ENCODE measurements at places on chromosomes 5 and 9.

GRCh38 chr5:488241-488640 is 36.0 kb downstream of the SLC9A3 start:
- no peak for DNase-seq

DNA sequence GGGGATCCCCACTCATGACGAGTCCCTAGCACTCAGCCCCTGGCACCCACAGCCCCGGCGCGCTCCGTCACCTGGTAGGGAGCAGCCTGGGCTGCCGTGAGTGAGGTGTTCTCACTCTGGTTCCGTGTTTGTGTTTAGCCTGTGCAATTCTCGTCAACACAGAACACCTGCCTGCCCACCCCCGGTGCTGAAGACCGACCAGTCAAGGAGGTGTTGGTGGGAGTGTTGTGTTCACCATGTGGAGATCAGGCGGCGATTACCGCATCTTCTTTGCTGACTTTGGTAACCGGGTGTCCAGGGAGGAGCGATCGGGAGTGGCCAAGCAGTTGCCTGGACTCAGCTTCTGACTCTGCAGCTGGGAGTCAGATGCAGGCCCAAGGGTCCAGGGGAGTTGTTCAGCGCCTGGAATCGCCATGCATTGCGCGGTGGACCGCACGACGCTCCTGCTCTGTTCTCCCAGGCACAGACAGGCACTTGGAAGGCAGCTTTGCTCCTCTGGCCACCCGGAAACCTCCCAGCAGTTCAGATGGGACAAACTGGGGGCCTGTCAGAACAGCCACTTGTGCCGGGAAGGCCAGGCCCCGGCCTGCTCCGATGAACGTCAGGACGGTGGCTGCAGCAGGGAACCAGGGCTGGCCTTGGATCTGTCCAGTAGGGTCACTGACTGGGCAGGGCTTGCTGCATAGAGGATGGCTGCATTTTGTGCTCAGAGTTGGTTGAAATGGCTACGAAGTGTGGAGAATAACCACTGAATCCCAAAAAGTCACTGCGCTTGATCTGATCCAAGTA is 28.2 kb downstream of the EXOC3 start:
- peak; percentile 2 for DNase-seq

DNA sequence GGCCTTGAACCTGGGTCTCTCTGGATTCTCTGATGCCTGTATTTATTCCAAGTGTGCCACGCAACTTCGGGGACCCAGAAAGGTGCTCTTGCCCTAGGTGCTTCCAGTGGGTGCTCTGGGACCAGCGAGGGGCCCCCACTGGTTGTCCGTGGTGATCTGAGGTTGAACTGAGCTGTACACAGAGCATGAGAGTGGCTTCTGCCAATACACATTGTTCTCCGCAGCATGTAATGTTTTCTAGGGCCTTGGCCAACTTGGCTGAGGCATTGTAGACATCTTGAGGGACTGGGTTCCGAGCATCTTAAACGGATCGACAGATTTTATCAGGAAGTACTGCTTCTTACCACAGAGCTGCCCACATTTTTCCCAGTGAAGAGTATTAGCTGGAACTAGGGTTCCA is 117.9 kb downstream of the MTX3 start:
- no peak for DNase-seq

- no peak for DNase-seq
Measured at GRCh38 chr5:145347026-145347616, 488.0 kb downstream of the PRELID2 start.

DNA sequence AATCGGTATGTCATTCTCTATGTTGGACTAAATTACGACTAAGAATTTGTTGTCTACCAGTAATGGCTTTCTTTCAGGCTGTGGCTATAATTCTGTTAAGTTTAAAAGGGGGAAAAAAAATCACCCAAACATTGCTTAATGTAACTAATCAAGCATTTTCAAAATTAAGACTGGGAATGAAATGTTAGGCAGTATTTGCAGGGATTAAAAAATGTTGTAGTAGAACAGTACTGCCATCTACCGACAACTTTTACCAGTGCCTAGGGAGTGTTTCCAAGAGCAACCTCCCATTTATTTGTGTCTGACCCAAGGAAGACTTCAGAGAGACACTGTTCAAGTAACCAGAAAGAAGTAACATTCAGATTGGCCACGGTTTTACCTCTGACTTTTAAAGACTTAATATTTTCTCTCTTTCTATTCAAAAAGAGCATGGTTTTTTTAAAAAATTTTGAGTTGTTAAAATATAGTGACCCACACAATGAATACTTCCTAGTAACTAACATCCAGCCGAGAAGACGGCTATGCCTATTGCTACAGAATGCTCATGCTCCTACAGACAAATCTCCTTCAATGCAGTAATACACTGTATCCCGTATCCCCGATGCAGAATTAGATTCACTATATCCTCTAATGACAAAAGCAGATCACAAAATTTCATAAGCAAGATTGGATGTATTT is 92.4 kb downstream of the ARL15 start:
- DNase-seq, result no peak

- no peak for DNase-seq
Measured at GRCh38 chr5:9957214-9957613, 292.5 kb downstream of the ATPSCKMT start.

GRCh38 chr5:21918451-21918850 is 934.7 kb downstream of the CDH12 start:
- DNase-seq, result no peak

DNA sequence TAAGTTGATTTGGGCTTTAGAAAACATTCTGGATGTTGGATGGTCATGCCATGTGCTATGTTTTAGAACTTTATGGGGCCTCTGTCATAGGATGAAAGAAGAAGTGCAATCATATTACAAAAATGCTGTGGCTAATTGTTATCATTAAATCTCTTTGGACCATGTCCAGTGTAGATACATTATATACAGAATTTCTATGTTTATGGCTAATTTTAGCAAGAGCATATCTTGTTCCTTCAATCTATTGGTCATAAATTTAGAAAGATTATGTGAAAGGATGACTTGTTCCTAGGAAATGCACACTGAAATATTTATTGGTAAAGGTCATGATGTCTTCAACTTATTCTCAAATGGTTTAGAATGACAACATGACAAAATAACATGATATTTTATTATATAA is 42.4 kb upstream of the ELL2 start:
- no peak for DNase-seq

- no peak for DNase-seq
Measured at GRCh38 chr5:18119156-18119785, 485.0 kb downstream of the TAF11L14 start.

DNA sequence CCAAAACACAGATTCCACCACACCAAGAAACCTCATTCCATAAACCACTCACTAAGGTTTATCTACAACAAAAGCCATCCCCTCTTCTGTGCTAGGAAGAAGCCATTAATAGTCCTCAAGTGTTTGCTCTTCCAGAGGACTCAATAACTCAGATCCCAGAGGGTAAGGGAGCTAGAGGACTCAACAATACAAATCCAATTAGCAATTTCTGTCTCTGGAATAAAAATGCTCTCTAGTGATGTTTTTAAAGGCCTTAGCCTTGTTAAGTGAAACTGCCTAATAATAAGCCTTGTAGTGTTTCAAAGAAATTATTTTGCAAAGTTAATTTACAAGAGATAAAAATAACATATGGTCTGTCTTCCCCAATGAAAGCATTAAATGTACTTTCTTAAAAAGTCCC is 942.4 kb downstream of the CDH12 start:
- no peak for DNase-seq

DNA sequence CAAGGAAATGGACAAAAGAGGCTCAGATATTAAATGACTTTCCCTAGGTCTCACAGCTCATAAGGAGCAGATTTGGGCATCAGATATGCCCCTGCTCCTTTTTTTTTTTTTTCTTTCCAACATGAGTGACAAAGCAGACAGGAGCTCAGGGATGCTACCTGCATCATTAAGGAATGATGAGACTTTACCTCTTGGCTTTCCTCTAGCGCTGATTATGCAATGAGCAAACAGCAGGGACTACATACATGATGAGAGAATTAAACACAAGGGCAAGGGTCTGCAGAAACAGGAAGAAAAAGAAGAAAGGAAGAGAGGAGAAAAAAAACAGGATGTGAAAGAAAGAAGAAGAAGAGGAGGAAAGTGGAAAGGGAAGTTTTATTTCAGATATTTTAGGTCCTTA is 179.9 kb downstream of the PPP2R2B start:
- no peak for DNase-seq

DNA sequence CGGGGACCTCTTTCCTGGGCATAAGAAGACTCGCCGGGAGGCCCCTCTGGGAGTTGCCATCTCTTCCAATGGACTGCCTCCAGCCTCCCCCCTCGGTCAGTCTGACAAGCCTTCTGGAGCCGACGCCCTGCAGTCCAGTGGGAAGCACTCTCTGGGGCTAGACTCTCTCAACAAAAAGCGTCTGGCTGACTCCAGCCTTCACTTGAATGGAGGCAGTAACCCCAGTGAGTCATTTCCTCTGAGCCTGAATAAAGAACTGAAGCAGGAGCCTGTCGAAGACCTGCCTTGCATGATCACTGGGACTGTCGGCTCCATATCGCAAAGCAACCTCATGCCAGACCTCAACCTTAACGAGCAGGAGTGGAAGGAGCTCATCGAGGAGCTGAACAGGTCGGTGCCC is 28.4 kb upstream of the LTC4S start:
- DNase-seq, result no peak

DNA sequence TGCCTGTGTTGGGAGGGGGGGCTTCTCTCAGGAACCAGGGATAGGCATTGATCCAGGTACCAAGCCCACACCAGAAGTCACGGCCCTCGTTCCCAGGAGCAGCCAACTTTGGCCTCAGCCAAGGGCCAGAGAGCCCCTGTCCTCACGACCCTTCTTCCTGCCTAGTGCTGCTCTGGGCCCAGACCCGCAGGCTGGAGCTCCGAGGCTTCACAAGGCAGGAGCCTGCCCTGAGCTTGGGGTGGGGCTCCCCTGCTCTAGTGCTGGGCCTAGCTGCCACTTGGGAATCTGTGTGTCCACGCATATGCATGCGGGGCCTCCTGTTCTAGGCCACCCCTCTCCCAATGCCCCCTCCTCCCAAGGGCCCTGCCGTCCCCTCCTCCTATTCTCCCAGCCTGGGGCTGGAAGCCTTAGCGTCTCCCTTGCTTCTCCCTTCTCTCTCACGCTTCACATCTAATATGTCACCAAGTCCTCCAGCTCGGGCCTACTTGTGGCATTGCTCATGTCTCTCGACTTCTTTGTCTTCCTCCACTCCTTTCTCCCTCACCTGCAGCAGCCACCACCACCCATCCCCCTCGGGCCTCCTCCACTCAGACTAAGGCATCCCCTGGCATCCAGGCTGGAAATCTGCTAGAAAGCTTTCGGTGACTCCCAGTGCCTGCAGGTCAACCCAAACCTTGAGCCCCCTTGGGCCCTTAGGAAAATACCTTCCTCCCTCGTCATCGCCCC is 3.4 kb downstream of the UNC5A start:
- no peak for DNase-seq

DNA sequence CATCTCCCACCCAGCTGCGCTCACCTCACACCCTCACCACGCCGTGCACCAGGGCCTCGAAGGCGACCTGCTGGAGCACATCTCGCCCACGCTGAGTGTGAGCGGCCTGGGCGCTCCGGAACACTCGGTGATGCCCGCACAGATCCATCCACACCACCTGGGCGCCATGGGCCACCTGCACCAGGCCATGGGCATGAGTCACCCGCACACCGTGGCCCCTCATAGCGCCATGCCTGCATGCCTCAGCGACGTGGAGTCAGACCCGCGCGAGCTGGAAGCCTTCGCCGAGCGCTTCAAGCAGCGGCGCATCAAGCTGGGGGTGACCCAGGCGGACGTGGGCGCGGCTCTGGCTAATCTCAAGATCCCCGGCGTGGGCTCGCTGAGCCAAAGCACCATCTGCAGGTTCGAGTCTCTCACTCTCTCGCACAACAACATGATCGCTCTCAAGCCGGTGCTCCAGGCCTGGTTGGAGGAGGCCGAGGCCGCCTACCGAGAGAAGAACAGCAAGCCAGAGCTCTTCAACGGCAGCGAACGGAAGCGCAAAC is 1.1 kb downstream of the POU4F3 start:
- no peak for DNase-seq

GRCh38 chr9:19173598-19174125 is 46.4 kb upstream of the PLIN2 start:
- no peak for DNase-seq

DNA sequence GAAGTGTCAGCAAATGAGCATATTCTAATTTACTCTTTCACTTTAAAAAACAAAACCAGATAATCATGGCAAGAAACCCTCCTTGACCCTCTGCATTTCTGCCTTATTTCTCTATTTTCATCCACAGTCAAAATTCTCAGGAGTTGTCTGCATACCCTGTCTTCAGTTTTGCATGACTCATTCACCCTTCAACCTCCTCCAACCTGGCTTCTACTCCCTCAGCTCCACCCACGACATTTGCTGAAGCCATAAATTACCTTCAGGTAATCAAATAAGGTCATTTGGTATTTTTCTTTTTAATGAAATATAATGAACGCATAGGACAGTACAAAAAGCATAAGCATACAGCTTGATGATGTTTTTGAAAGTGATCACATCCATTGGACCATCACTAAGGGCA is 27.8 kb upstream of the SH3GL2 start:
- no peak for DNase-seq

DNA sequence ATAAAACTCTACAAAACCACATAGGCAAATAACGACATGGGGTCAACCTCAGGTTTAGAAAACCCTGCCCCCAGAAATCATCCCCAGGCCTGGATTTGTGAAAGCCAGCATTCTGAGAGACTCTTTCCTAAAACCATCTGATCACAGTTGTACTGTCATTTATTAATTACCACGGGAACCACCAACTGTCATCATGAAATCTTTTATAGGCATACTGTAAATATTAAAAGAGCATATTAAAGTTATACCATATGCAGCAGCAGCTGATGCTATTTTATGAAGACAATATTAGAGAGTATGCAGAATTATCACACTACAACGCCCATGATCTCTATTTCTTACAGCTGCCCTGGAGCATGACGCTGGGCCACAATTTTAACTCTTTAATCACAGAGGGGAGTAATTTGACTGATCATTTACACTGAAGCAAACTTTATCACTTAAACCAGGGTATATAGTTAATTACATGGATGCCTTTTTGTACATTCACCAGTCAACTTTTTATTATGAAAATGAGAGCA is 9.0 kb upstream of the ZDHHC21 start:
- no peak for DNase-seq

GRCh38 chr9:73347720-73348119 is 196.1 kb downstream of the ANXA1 start:
- no peak for DNase-seq

DNA sequence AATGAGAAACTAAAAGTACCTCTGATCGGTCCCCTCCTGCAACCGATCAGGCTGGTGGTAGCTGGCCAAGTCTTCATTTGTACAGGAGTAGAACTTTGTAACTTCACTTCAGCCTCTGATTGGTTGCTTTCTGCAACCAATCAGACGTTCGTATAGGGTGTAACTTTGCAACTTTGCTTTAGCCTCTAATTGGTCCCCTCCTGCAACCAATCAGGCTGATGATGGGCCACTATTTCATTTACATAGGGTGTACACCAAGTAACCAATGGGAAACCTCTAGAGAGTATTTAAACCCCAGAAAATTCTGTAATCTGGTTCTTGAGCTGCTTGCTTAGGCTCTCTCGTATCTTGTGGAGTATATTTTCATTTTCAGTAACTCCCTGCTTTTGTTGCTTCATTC is 445.5 kb downstream of the MED10 start:
- no peak for DNase-seq

- DNase-seq, result no peak
Measured at GRCh38 chr5:147554261-147554817, 44.5 kb upstream of the DPYSL3 start.

All from stimulated activated CD4-positive, alpha-beta T cell treated with anti-CD3 and anti-CD28 coated beads, Interleukin-1b, Interleukin-23, amount 100 ng/mL, for 48 hours (primary cell).